ENCODE measurements at places on chromosomes 7 and 10. TPM values are rescaled to one million over a fixed set of nuclear protein-coding genes. Genes with fewer than 3 reads are reported as not detected.

ANKIB1 gene
- total RNA-seq = 147 TPM

DNA sequence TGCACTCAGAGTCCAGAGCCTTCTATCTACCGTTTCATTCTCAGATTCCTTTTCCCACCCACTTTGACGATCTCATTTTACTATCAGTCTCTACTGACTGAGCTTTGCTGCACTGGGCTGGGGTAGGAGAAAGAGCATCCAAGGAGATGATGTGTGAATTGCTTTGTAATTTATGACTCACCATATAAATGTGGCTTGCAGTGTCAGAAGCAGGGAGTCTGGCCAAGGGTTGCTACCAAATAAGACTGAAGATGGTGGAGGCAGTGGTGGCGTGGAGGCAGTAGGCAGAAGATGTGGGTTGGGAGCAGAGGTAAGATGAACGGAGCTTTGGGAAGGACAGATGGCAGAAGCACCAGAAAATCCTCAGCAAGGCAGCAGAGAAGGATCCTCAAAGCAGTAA is 73.3 kb upstream of the AGK start:
- DNase-seq = peak; percentile 44

DNA sequence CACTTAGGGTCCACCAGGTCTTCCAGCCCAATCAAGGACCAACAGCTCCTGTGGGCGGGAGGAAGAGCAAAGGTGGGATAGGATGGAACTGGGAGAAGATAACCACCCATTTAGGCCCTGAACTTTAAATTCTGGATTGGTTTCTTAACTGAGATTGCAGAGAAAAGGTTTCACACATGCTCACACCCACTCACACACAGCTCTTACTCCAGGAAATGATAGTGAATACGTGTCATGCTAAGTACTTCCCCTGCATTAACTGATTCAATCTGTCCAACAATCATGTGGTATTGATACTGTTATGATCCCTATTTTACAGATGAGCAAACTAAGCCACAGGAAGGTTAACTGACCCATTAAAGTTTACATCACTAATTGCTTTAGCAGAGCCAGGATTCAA is 4.6 kb upstream of the CYP3A4 start:
- no peak for DNase-seq

DNA sequence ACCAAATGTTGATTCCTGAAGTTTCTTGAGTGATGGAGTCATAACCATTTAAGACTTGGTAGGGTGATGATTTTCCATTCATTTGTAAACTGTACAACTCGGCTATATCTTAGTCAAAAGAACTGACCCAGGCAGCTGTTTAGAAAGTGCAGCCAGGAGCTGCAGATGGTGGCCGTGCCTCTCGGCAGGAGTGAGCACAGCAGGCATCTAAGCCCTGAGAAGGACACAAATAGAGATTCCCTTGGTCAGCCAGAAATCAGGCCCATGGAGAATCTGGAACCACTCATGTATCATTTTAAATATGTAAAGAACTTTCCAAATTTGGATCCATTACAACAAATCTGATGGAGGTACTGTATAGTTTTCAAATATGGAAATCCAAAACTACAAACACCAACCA is 177.0 kb upstream of the AKR1E2 start:
- no peak for DNase-seq

DNA sequence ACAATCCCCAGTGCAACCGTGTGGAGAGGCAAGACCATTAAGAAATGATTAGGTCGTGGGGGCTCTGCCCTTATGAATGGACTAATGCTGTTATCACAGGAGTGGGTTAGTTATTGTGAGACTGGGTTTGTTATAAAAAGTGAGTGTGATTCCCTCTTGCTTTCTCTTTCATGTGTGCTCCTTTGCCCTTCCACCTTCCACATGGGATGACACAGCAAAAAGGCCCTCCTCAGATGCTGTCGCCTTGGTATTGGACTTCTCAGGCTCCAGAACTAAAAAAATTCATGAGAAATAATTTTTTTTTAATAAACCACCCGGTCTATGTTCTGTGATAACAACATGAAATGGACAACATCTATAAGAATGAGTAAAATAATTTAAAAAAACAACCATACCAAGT is 136.1 kb upstream of the PCBD1 start:
- no peak for DNase-seq

DNA sequence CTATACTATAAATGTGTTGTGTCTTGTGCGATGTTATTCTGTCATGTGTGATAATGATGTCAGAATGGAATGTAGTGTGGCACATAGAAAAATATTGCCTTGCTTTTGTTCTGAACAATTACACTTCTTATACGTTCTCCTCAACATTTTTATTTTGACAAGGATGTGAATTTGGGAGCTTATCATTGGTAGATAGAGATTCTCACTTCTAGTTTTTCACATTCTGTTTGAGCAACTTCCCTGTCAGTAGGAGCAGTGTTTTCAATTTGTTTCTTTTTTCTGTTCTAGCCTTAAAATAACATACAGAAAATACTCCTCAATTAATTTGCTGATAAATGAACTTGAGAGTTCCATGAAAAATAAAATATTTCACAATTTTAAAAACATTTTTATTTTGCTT is 17.6 kb downstream of the SUN3 start:
- DNase-seq = no peak

TUBB8 gene
- 0.63 TPM for total RNA-seq

GRCh38 chr7:5404421-5404826 is 19.2 kb downstream of the TNRC18 start:
- DNase-seq = no peak

DNA sequence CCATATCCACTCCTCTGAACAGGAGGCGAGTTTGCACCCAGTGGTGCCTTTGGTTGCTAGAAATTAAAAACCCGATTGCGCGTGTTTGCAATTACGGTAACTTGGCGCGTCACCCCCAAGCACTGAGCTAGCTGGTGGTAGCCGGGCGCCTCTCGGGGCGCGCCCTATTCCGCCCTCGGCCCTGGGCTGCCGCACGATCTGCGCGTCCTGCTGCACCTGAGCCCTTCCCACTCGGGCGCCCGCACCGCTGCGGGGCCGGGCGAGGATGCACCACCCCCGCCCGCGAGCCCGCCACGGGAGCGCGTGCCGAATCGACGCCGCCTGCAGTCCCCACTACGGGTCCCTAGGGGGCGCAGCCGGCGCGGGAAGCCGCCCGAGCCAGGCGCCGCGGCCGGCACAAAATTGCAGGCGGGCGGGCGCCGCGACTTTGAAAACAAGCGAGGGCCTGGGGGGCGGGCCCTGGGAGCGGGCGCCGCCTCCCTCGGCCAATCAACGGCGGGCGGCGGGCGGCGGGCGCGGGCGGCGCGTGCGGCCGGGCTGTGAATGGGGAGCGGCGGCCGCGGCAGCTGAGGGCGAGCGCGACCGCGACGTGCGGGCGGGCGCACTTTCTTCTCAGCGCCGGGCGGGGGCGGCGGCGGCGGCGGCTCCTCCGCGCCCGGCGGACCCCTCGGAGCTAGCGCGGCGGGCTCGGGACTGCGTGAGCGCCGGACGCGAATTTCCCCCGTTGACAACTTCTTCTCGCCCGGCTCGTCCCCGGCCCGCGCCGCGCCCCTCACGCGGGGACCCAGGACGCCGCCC is at the start of gene SDK1:
TSS of gene SDK1 (plus strand) at position 602 of the 798 bp plus-strand sequence. CDS start 335 bp downstream, outside the sequence.
- peak; percentile 79 for DNase-seq

PLEKHA1 gene
- total RNA-seq = 113 TPM

GRCh38 chr10:17229016-17229716 is 1.1 kb downstream of the VIM start:
- peak; percentile 34 for DNase-seq

- DNase-seq = peak; percentile 56
These were observed at the start of gene PON2 for GRCh38 chr7:95434557-95435421. TSS of gene PON2 (minus strand) at chr7:95435028. CDS start at chr7:95434951, 77 bp downstream.

DNA sequence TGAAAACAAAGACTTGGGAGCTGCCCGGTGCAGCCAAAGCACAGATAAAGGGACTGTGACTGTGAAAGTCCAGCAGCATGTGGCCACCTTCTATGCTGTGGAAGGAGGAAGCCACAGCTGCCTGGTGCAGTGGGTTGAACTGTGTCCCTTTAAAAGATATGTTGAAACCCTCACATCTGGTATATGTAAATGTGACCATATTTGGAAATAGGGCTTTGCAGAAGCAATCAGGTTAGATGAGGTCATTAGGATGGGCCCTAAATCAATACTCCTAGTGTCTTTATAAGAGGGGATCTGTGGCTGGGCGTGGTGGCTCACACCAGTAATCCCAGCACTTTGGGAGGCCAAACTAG is 136.9 kb downstream of the GLI3 start:
- DNase-seq = no peak

DNA sequence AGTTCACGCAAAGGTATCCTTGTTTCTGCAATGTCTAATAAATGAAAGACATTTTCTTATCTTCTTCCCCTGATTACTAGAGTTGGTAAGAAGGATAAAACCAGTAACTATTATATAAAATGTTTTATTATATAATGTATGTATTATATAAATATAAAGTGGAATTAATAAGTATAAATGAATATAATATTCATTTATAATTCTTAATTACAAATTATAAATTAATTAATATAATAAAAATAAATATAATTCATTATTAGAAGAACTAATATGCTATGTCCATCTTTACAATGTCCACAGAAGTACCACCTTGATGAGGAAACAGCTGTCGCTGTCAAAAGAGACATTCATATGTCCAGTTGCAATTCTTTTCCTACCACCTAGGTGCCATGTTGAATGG is 177.7 kb downstream of the GLI3 start:
- DNase-seq = no peak

- DNase-seq = no peak
These were observed 80.3 kb downstream of the WDR11 start for GRCh38 chr10:120931423-120931822.

DNA sequence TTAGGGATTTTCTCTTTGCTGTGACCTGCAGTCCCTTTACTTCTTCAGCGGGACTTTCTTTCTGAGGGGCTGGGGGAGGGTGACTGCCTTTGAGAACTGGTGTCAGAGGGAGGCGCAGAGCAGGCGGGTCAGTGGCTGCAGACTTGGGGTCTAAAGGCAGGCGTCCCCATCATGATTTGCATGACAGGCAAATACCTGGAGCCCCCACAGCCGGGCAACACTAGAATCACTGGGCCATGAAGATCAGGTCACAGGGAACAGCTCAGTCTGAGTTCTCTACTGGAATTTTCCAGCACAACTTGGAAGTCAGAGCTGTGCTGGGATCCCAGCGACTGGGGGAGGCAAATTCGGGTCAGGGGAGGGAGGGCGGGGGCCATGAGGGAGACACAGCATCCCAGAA is 29.2 kb upstream of the PITRM1 start:
- no peak for DNase-seq

GRCh38 chr7:133186060-133186459 is 66.8 kb upstream of the EXOC4 start:
- DNase-seq = no peak

- DNase-seq = no peak
These were observed 107.4 kb downstream of the FAM204A start for GRCh38 chr10:118234683-118235082.

GRCh38 chr10:14456870-14457266 is 126.1 kb upstream of the FRMD4A start:
- no peak for DNase-seq

GRCh38 chr10:72379776-72380175 is 25.1 kb upstream of the DNAJB12 start:
- no peak for DNase-seq

CALU gene
- total RNA-seq = 32.0 TPM

SAP25 gene
- 3.0 TPM for total RNA-seq

MMP21 gene
- 0.59 TPM for total RNA-seq

DNA sequence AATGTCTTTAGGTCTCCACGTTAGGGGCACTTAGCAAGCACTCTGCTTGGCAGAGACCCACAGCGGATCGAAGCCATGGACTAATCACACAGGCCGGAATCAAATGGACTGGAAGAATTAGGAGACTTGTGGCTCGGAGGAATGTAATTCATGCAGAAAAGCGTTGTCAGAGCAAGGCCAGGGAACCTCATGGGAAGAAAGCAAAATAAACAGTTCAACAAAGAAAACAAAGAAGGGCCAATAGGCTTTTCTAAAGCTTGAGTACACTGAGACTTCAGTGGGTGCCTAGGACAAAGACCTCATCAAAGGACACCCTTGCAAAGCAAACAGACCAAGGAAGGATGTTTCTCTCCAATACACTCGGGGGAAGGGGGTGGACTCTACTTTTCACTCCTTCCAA is 171.1 kb downstream of the GLI3 start:
- no peak for DNase-seq

DNA sequence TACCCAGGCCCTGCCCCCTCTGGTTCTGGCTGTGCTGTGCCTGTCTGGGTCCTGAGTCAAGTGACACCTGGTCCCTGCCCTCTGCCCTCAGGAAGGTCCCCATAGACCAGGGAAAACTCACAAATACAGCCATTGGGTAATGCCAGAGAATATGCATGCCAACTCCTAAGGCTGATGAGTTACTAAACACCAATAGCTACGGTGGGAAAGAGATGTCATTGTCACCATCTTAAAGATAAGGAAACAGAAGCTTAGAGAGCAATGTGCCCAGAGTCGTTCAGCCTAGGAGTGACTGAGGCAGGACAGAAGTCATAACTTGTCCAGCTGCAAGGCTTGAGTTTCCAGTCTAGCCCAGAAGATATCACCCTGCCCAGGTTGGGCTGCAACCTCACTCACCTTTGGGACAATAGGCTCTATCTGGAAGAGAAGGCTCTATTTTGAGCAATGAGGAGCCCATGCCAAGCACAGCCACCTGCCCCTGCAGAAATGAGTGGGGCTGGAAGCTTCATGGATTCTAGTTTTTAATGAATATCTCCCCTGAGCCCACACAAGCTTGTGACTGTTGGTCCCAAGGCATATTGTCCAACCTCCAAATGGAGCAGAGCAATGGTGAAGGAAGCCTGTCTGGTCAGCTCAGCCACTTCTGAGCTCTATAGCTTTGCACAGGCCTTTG is 42.6 kb downstream of the ZNF273 start:
- DNase-seq = no peak

- DNase-seq = no peak
These were observed 25.3 kb upstream of the C10orf95 start for GRCh38 chr10:102476466-102477141.

DNA sequence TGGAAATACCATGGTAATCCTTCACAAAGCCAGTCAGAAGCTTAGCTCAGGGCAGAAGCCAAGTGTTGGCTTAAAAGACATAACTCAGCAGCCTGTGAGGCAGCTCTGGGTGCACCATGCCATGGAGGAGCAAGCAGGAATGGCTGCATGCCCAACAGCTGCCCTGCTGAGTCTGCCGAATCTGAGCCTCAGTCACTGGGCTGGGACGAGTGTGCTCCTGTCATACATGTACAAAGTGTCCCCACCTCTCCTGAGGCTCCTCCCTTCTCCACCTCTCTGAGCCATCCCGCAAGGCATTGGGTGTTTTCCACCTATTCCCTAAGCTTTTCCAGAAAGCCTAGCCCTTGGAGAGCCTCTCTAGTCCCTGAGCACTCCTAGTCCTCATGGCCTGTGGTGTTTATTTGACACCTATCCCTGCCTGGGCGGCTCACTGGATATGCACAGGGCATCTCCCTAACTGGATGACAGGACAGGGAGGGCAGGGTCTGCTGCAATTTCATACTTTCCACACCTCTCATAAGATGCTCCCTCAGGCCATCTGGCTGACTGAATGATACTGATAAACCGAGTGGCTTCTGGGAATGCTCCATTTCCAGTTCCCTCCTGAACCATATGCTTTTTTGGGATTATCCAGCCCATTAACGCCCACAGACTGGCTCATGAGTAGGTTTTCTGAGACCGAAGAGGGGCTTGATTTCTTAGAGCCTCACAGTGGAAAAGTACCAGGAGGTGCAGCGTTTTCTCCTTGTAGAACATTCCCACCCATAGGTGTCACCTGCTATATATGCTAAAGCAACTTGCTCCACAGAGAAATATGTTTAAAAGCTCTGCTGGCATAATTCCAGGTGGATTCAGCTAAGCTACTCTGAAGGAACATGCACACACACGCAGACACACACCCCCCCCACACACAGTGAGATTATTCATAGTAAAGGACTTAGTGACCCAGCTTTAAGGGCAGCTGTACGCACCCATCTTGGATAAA is 199.3 kb downstream of the SNX10 start:
- no peak for DNase-seq

SPDYE9 gene
- total RNA-seq = not detected

NPFFR1 gene
- 3.7 TPM for total RNA-seq
